NCI-H1930 (cell line): ENCODE measurements at places on chromosomes 5 and 9.

DNA sequence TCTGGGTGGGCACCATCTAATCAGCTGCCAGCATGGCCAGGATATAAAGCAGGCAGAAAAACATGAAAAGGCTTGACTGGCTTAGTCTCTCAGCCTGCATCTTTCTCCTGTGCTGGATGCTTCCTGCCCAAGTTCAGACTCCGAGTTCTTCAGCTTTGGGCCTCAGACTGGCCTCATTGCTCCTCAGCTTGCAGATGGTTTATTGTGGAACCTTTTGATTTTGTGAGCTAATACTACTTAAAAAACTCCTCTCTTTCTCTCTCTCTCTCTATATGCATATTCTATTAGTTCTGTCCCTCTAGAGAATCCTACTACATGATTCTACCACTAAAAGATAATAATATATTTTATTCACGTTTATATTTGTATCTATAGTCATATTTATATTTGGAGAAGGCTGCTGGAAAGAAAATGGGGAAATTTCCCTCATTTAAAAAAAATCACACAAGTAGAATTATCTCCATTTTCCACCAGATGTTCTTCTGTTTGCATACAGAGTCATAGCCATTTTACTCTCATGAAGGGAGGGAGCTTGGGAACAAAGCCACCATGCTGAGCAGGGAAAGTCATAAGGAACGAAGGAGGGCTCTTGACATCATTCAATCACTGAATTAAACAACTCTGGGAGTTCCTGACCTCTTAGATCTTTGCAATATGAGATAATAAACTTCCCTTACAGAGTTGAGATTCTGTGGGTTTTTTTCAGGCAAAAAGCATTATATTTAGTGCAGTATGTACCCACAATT is 1137.4 kb upstream of the CDH18 start:
- DNase-seq = no peak

DNA sequence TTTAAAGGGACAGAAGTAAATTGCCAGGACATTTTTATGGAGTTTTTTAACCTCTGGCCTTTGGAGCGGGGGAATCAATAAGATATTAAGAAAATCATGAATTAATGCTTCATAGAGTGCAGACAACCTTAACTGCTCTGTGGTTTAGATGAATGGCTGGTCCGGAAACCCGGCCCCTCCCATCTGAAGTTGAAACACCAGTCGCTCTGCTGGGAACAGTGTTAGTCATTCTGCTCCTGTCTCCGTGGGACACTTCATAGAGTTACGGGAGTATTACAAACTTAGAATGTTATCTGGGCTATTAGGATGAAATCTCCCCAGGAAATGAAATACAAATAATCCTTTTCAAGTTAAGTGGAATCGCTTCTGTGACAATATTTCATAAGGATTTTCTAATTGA is 110.1 kb upstream of the IRX2 start:
- DNase-seq = no peak

- no peak for DNase-seq
Measured at GRCh38 chr5:127447827-127448226, 69.6 kb upstream of the PRRC1 start.

GRCh38 chr5:518721-519120 is 5.5 kb downstream of the SLC9A3 start:
- DNase-seq = no peak

- DNase-seq = no peak
Measured at GRCh38 chr5:86029308-86029707, 588.4 kb upstream of the COX7C start.

- DNase-seq = no peak
Measured at GRCh38 chr5:1140171-1140817, 28.4 kb upstream of the SLC12A7 start.

DNA sequence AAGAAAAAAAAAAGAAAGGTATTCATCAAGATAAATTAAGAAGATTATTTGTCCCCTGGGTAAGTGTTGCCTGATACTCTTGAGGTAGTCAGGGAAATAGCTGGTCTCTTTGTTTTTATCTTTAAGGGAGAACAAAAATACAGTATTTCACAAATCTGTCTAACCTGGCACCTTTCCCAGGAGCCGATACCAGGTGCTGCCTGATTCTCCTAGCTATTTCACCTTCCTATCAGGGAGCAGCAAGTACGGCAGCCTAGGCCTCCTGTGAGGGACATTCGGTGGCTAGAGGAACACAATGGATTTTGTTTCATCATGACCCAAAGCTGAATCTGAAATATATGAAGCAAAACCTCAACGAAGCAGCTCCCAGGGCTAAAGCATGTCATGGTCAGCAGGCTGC is 86.0 kb downstream of the TARS1 start:
- no peak for DNase-seq

DNA sequence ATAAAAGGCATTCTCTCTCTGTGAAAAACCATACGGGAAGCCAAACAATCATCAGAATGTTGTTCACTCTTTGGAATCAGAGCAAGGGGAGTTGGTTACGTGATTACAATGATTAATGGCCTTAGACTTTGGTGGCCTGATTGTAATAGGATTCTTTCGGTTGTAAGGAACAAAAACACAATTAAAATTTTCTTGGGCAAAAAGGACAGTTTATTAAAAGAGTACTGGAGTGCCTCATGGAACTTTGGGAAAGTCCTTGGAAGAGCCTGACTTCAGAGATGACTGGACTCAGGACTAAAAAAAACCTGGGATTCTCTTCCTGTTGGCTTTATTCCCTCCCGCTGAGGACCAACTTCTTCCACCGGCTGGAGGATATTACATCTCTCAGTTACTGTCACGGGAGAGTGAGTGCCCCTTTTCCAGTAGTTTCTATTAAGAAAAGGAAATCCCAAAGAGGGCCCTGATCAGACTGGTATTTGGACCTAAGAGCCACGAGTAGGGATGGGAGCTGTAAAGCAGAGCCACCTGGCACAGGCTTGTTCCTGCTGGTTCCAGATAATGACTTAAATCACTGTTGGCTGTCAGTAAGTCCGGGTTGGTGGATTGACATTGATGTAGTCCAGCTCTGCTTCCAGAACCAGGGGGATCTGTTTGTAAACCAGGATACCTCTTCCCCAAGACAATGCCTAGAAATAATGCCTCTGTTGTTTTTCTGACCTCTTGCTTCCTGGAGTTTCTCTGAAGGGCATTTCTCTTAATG is 53.9 kb downstream of the CFAP95 start:
- no peak for DNase-seq

DNA sequence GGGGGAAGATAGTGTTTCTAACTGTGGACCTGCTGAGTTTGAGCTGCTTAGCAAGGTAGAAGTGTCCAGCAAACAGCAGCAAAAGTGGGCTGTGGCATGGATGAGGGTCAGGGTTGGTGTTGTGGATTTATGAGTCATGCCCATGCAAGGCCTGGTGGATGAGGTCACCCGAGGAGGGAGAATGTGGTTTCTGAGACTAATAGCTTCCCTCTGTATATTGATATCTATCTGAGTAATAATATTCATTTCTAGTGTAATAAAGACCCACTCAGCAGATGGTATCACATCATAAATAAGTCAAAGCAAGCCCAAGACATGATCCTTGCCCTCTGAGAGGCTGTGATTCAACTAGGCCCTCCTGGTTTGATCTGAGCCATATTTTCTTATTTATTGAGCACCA is 597.8 kb upstream of the CLINT1 start:
- no peak for DNase-seq

DNA sequence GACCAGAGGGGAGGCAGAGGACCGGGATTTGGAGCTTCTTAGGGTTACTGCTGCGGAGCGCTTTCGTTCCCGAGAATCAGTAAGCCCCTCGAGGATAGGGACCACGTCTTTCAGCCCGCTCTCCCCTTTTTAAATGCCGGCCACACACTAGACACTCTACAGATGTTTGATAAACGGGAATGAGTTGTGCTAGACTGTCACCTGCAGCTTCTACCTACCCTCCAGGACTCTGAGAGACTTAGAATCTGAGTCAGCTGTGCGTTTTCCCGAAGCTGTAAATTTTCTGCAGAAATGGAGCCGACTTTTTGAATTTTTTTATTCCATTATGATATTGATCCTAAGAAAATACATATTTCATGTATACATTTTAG is 670 bp downstream of the CCDC171 start:
- DNase-seq = no peak

- DNase-seq = no peak
Measured at GRCh38 chr5:78920604-78921003, 64.5 kb downstream of the ARSB start.

DNA sequence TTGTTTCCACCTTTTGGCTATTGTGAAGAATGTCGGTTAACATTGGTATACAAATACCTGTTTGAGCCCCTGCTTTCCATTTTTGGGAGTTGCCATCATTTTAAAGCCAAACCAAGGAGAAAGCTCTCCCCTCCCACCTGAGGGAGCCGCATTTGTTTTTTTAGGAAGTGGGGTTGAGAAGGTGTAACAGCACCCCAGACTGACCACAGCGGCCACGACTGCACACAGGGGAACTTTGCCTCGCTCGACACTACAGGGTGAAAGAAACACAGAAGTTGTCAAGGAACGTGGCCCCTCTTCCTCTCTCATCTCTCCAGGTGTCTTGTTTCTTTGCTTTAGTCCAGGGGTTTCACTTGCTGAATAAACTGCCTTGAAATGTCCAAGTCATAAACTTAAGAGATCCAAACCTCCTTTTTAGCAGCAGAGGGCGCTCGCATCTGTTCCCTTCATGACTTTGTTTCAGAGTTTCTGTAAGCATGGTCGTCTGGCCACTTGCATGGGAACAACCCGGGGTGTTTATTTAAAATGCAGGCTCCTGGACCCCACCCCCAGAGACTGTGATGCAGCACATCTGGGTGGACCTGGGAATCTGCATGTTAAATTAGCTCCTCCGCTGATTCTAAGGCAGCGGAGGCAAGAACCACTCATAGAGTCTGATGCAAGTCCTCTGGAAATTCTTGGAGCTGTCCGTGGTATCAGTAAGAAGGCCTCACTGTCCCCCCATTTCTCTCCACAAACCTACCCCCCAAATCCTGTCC is 2.1 kb upstream of the TTLL11 start:
- peak; percentile 26 for DNase-seq

DNA sequence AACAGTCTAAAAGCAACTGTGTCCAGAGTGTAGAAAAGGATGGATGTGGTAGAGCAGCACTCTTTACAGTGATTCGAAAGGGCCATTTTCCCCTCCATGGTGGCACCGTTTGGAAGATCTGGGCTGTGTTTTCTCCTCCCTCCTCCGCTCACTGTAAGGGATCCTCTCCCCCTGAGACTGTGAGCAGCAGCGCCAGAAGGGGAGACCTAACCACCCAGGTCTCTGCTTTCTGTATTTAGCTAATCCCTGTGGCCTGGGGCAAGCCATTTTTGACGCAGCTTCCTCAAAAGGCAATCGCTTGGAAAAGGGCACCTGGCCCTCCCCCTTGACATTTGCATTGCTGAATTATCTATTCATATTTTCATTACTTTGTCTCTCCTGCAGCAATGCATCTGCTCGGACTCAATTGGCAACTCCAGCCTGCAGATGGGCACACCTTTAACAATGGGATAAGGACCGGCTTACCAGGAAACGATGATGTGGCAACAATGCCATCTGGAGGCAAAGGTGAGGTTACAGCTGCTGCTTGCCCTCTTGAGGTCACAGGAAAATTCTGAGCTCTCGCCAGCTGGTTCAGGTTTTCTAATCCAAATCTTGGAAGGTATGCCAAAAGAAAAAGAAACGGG is 244.3 kb upstream of the WWC1 start:
- DNase-seq = peak; percentile 7

- no peak for DNase-seq
Measured at GRCh38 chr5:64156261-64156660, 9.4 kb upstream of the RNF180 start.

- no peak for DNase-seq
Measured at GRCh38 chr5:135629666-135630065, 50.9 kb upstream of the CXCL14 start.

- no peak for DNase-seq
Measured at GRCh38 chr9:16289639-16290038, 580.8 kb downstream of the BNC2 start.
